ENCODE measurements at places on chromosomes 7 and 10. TPM values are rescaled to one million over a fixed set of nuclear protein-coding genes. Genes with fewer than 3 reads are reported as not detected.

GTF2IRD1 gene
- 41.3 TPM for polyA plus RNA-seq

PAX4 gene
- polyA plus RNA-seq, result not detected

NPC1L1 gene
- not detected for polyA plus RNA-seq

AGAP9 gene
- 0.70 TPM for polyA plus RNA-seq

PLAU gene
- not detected for polyA plus RNA-seq

UCN3 gene
- not detected for polyA plus RNA-seq

SPDYE6 gene
- 0.46 TPM for polyA plus RNA-seq

TMEM72 gene
- 22.1 TPM for polyA plus RNA-seq

TDRD1 gene
- polyA plus RNA-seq, result 3.0 TPM

PTN gene
- 186 TPM for polyA plus RNA-seq

DNAH11 gene
- not detected for polyA plus RNA-seq

MMRN2 gene
- polyA plus RNA-seq, result 0.52 TPM

NCF1 gene
- polyA plus RNA-seq, result not detected

CLRN3 gene
- not detected for polyA plus RNA-seq

Data from Purkinje cell (primary cell).